ENCODE measurements at places on chromosomes 16 and 17.

DNA sequence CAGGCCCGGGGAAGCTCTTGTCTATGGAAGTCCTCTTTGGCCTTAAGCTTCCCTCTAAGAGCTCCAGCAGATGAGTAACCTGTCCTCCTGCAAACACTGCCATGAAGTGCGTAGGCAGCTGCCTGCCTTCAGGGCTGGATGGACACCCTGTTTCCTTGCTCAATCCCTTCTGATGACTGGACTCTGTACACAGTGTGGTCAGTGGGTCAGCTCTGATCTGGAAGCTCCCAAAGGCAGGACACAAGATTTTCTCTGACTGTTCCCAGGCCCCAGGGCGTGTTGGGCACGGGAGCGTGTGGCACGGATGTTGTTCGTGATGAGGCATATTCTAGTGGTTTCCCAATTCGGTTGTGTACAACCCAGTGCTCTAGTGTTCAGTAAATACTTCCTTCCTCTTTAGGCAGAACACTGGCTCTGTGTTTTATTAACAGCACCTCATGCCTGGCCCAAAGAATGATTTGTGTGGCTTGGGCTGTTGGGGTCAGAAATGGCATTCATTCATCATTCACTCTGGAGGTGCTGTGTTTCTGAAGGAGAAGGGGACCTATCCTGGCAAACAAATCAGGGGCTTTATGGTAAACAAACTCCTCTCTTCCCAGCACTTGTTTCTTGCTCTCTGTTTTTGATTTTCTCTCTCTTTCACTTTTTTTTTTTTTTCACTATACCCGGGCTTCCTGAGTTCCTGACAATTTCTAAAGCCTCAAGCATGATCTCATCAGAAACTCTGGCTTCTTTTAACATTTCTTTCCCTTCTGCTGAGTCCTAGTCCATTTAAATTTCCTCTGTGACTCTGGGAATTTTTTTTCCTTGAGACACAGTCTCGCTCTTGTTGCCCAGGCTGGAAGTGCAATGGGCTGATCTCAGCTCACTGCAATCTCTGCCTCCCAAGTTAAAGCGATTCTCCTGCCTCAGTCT lies 12.0 kb upstream of the RNF157 start:
- DNase-seq, result no peak

- no peak for DNase-seq
Observed at GRCh38 chr17:81192386-81193050, 26.5 kb upstream of the AATK start.

GRCh38 chr17:78132084-78132676 lies 1.6 kb downstream of the TMC8 start:
- no peak for DNase-seq

DNA sequence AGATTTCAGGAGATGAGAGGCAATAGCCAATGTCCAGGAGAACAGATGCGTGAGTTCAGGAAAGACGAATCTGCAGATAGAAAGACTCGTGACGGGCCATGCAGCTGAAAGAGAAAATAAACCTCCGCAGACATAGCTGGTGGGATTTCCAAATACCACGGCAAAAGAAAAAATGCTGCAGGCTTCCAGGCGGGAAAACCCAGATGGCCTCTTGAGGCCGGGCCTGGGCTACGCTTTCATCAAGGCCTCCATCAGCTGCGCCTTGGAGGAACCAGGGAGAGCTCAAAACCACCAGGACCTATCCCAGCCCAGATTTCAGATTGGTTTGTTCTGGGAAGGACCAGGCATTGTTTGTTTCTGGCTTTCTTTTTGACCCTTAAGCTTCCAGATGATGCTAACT lies 16.7 kb downstream of the CCDC40 start:
- DNase-seq, result no peak

- peak; percentile 53 for DNase-seq
Observed at GRCh38 chr16:58127033-58127556, 2.1 kb downstream of the CFAP20 start.

DNA sequence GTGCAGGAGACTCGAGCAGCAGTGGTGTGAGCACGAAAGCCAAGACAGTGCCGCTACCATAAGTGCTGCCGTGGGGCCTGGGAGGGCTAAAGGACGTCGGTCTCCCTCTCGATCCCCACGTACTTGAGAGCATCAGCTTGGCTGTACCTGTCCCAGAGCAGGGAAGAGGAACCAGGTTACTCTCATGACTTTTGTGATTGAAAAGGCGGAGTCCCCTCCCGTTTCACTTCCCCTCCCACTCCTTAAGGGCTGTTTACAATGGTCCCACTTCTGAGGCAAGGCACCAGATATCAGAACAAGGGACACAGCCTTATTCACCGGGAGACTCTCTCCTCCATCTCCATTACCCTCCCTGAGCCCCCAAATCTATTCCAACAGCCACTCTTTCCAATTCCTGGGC lies 20.1 kb downstream of the CNTNAP1 start:
- no peak for DNase-seq

DNA sequence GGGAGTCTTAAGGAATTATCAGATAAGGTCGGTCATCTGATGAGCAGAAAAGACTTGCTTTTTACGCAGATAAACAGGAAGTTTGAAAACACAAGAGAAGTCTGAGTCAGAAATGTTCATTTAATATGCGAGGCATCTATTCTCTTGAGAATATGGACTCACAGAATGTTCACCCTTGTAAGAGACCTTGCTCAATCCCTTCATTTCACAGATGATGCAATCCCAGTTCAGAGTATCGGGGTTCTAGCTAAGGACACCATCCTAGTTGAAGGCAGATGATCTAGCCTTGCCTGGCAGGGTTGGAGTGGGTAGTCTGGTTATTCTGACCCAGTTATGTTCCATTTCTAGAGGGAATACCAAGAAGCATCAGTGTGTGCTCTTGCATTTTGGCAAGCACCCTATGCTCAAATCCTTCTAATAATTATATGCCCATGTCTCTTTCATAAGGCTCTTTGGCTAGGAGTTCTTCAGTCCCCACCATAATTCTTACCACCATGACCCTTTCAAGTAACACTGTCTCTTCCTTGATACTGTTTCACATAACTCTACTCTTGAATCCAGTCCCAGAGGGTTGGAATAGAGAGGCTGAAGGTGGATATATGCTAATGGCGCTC lies 42.5 kb downstream of the YPEL2 start:
- no peak for DNase-seq

- no peak for DNase-seq
Observed at GRCh38 chr16:84408856-84409255, 40.5 kb downstream of the ATP2C2 start.

DNA sequence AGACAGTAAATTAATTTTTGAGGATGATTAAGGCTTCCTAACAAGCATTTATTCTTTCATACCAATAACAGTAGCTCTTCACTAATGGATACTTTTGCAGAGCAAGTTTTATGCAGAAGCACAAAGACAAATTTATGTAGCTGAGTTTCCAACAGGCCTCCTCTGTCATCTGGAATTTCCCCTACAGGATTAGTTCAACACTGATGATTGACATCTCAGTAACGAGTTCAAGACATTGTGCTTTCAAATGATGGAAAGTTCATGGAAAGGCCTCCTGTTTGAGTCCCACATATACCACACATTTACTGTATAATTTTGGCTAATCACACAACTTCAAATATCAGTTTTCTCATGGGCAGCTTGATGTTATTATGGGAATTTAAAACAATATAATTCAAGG lies 40.6 kb downstream of the ABCA10 start:
- DNase-seq, result no peak

GRCh38 chr17:2171702-2172076 lies 116.8 kb downstream of the HIC1 start:
- no peak for DNase-seq

Measured in midbrain (tissue), 1 donor.